Activated CD8-positive, alpha-beta memory T cell treated with anti-CD3 and anti-CD28 coated beads for 24 hours (primary cell): ENCODE measurements at places on chromosomes 3 and 15.

GRCh38 chr3:87553058-87553457, 276.7 kb upstream of the POU1F1 start:
- no peak for DNase-seq

- no peak for DNase-seq
Observed at GRCh38 chr15:93862791-93863190, 368.6 kb upstream of the MCTP2 start.

DNA sequence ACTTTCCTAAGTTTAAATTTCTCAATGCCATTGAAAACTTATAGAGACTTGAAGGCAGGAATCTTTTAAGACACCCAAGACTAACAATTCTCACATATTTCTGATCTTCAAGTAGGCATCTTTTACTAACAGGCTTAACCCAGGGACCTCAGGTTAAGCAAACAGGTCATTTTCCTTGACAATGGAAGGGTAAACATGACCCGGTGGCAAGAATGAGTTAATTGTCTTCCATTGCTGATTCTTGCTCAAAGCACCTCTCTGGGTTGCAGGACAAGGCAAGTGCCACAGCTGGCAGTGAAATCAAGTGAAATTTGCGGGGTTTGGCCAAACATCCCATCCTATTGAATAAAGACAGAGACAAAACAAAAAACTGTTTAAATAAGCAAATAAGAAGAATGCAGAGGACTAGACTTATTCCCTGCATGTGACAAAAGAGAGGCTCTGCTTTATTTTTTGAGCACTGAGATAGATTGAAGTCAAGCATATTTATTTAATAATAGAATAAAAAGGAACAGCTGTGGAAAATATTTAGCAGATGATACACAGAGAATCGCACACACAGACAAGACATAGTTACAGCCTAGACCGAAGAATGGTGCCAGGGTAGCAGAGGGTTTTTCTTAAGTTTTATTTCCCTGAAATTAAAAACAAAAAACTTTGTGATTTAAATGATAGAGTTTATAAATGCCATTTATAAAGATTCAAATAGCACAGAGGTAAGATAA, 56.0 kb upstream of the MITF start:
- no peak for DNase-seq

DNA sequence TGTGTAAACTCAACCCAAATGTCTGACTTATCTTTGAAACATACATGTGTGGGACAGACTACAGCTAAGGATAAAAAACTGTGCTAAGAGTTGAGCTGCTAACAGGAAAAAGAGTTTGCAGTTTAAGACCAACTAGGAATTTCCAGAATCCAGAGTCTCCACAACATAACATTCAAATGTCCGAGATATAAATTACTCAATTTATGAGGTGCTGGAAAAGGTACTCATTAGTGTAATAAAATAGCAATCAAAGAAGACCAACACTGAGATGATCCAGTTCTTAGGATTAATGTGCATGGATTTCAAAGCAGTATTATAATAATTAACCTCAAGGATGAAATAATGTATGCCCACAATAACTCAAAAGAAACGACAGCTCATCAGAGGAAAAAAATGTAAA, 426.5 kb upstream of the KCNMB2 start:
- DNase-seq, result no peak

- DNase-seq, result no peak
Observed at GRCh38 chr15:100695048-100695447, 92.7 kb downstream of the ASB7 start.

DNA sequence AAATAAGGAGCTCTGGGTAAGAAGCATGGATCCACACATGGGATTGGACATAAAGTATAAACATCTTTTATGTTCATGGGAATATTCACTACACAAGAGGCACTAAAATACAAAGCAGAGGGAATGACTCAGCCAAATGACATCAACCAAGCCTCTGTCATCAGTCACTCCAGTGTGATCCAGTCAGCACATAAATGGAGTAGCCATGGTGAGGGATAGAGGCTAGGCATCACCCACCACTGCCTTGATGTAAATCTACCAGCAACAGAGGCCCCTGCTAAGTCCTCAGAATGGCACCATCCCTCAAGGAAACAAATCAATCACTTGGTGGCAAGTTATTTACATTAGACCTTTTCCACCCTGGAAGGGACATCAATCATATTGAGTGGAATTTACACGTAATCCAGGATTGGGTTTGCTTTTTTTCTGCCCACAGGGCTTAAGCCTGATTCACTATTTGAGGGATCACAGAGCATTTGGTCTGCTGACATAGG, 27.2 kb downstream of the VEPH1 start:
- DNase-seq, result no peak

- no peak for DNase-seq
Observed at GRCh38 chr3:119729996-119730395, 27.2 kb downstream of the CFAP91 start.

GRCh38 chr3:167228135-167228534, 152.0 kb downstream of the ZBBX start:
- DNase-seq, result no peak

- DNase-seq, result no peak
Observed at GRCh38 chr15:61248790-61249189, 19.7 kb upstream of the RORA start.

GRCh38 chr15:53360881-53361280, 398.6 kb downstream of the WDR72 start:
- no peak for DNase-seq

- DNase-seq, result no peak
Observed at GRCh38 chr3:189967254-189967865, 153.3 kb downstream of the P3H2 start.

- DNase-seq, result no peak
Observed at GRCh38 chr3:101913168-101913567, 63.9 kb downstream of the NFKBIZ start.

- no peak for DNase-seq
Observed at GRCh38 chr15:88348579-88349230, 92.2 kb upstream of the NTRK3 start.

DNA sequence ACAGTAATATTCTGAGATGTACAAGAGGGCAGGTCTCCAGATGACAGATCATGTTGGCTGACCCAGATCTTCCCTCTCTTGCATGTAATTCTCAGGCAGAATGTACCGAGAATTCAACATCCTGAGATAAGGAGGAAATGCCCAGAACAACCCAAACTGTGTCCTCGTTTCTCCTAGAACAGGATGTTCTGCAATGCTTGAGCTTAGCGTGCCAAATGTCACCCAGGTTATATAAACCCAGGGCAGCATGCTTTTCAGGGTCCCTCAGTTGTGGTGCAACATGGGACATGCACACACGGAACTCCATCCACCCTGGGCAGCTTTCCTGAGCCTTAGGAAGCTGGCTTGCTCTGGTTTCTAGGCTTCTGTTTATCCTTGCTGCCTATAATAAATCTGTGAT, 102.1 kb upstream of the CMC1 start:
- DNase-seq, result no peak

DNA sequence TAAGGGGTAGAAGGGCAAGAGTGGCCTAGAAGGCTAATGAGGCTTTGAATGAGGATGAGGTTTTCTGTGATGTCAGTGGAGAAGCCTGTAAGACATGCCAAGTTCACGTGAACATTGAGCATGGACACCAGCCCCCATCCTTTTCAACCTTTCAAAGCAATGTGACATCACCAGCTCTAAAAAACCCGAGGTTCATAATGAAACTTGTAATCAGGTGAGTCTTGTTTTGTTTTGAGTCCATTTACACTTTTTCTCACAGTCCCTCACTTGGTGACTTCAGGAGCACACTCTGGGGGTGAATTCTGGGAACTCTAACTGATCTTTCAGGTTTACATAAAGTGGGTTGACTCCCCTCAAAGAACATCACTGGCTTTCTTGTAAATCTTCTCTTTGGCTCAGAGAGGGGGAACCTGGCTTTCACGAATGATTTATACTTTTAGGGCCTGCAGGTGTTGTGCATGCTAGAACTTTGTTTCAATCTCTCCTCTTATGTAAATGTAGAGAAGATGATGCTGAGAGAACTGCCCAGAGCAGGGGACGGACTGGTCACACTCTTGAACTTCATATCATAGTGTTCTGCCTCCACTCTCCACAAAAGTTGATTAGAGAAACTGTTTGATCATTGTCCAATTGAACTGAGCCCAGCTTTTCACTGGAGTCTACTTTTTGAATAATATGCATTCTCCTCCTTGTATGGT, 224.7 kb upstream of the SATB1 start:
- DNase-seq, result no peak

GRCh38 chr3:144957398-144958101, 985.9 kb downstream of the DIPK2A start:
- no peak for DNase-seq

DNA sequence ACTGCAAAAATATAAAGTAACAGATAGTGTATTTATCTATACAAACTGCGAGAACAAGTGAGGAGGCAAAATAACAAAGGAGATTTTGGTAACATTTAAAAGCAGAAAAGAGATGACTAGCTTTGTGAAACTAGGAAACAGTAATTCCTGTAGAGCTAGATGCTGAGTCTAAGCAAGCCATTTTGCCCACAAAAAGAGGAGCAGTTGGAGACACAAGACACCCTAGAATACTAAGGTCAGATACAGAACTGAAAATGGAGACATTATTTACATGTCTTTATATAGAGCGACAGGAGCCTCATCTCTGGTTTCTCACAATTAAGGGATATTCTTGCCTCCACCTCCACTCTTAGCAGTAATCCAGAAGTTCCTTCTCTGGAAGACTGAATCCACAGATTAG, 732.4 kb upstream of the GBE1 start:
- no peak for DNase-seq

GRCh38 chr15:33328106-33328505, 17.3 kb downstream of the RYR3 start:
- no peak for DNase-seq

DNA sequence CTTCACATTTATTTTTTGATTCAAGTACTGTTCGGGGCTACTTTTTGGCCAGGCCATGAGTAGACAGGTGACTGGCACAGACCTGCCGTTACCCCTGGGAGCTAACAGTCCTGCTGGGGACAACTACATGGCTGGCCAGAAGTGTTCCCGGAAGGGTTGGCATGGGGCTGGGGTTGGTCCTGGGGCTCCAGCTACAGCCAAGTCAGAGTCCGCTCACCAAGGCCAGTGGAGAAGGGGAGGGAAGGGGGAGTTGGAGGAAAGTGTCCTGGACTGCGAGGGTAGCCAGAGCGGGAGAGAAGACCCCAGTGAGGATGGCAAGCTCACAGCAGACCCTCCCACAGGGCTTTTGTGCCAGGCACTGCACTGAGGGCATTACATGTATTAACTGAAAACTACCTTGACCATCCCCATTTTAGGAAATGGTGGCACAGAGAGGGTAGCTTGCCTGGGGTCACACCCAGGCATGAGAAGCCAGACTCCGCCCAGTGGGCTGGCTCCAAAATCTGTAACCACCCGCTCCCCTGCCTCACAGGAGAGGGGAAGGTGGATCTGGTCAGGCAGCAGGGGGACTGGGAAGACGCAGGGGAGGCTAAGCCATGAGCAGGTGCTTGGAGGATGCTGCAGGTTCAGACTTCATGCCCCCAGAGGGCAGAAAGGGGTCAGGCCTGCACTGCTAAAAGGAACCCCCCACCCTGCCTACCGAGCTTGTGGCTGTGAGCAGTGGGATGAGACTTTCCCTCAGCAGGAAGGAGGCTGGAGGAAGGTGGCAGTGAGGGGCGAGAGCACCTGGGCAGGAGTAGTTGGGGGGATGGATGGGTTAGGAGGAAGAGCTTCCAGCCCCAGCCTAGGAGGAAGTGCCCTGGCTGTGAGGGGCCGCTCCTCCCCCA, 38.3 kb upstream of the ESYT3 start:
- no peak for DNase-seq

DNA sequence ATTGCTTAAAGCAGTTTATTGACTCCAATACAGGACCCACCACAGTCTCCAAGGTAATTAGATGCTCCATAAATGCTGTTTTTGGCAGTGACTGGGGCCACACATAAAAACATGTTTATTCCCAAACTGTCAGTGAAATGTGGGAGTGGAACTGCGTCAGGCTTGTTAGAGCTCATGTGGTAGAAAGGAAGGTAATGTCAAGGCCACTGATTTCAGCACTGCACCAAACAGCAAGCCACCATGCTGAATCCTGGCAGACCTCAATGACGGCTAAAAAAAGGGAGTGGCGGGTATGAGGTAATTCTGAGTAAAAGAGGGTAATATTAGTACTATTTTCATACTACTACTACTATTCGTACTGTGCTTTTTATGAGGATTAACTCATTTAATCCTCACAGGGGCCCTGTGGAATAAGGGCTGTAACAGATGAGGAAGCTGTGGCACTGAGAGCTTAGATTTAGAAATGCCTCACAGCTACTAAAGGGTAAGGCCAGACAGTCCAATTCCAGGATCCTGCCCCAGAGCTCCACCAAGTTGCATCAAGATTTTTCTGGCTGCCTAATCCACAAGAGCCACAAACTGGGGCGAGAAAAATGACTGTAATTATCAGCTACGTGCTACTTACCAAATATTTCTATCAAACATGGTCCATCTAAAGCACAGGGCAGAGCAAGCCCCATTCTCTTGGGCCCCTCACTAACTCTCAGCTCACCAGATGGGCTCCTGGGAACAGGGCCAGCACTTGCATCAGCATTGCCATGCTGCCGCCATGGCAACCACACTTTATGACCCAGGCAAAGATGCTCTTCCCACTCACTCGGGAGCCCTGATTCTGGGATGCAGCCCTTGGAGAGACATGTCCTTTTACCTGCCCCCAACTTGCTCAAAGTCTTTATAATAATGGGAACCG, 83.6 kb upstream of the SPATA12 start:
- DNase-seq, result no peak

DNA sequence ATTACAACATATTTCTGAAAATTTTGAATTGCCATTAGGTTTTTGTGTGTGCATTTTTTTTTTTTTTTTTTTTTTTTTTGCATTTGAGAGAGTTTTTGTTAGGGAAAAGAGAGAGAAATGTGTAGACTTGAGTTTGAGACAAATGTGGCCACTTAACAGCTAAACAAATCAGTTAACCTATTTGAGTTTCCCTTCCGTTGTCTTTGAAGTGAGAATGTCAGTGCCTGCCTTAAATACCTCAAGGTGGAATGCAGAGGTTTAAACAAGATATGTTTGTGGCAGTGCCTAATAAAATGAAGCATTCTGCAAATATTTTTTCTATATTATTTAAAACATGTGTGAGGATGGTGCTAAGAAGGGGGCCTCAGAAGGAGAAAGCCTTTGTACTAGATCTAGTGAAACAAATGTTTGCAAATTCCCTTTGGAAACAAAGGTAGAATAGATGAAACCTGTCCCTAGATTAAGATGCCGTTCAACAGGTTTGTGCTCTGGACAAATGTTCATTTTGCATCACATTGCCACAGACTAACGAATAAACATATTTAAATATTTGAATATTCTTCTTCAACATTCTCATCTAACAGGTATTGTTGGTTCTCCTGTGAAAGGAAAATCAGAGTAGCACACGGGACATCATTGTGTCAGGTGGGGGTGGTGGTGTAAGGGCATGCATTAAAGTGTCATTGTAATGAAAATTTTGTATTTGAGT, 80.7 kb downstream of the SATB1 start:
- DNase-seq, result no peak
